ENCODE measurements at places on chromosomes 1 and 21.

DNA sequence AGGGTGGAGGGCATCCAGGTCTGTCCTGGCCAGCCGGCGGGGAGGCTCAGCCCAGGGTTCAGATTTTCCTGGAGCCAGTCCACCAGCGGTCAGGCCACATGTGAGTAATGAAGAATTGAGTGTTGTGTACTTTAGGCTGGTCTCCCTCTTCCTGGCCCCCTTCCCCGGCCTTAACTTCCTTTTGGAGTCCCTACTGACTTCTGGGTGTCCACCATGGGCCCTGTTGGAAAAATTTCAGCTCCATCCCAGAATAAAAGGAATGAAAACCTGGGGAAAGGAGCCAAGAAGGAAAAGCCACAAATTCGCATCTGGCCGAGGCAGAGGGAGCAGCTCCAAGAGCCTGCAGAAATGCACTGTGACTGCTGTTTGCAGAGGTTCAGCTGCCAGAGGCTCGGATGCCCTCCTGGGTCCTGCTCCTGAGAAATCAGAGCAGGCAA lies 35.5 kb upstream of the HHAT start:
- peak; percentile 14 for DNase-seq

DNA sequence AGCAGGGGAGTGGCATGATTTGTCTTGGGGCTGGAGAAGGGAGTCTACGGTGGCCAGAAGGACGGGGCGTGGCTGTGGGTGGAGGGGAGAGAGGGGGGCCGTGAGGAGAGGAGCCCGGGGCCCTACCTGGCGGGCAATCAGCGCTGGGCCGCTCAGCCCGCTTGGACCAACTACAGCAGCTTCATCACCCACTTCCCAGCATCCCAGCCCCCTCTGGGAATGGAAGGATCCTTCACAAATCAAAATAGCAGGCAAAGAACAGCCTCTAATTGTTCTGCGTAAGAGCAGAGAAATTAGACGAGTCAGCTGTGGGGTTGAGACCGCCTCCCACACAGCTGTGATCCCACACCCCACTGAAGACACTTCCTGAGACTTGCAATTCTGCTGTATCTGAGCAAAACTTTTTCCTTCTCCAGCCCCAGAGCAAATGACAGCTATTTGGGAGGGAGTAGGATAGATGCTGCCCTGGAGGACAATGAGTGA lies 43.5 kb downstream of the OPRD1 start:
- no peak for DNase-seq

- no peak for DNase-seq
These were observed 109.8 kb downstream of the RIPK4 start for GRCh38 chr21:41656946-41657525.

DNA sequence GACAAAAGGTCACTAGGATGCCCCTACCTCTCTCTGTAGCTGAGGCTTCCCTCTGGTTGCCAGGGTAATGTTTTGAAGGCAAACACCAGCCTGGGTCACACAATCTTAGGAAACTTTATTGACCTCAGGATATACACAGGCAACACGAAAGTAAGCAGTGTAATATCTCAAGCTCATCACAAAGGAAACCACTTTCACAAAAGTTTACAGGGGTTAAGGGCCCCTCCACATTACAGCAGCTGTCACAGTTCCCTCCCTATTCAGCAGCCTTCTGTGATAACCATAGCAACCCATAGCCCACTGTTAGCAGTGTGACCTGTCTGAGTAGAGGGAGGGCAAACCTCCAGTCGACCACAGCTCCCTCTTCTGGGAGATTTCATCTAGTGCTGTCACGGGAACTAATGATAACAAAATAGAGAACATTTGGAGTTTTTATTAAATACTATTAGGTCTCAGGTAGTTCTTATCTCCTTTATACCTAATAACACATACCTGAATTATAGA lies 149.8 kb downstream of the PTPRC start:
- DNase-seq, result no peak

GRCh38 chr1:156618853-156619581 lies at the start of gene HAPLN2:
HAPLN2 (plus strand) TSS chr1:156619415; CDS start chr1:156623491, 4,076 bp downstream.
- DNase-seq, result no peak

GRCh38 chr1:160834945-160835565 lies 27.6 kb downstream of the CD244 start:
- no peak for DNase-seq

DNA sequence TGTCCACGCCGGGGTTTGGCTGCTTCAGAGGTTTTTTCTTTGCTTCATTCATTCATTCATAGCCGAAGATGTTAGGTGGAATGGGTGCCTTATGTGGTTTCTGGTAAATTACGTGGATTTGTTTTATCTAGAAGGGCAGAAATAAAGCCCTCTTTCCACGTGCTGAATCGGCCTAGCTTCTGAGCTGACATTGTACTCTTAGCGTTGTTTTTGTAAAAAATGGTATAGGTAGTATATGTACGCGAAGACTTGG lies 1.5 kb downstream of the GALNT2 start:
- DNase-seq, result no peak

GRCh38 chr1:115136106-115136505 lies 46.8 kb upstream of the TSPAN2 start:
- DNase-seq, result no peak

- DNase-seq, result peak; percentile 24
These were observed 283.5 kb downstream of the S1PR1 start for GRCh38 chr1:101520302-101520701.

All from amniotic stem cell (primary cell).